ENCODE measurements at places on chromosomes 6 and 20. TPM values are rescaled to one million over a fixed set of nuclear protein-coding genes. Genes with fewer than 3 reads are reported as not detected.

DNA sequence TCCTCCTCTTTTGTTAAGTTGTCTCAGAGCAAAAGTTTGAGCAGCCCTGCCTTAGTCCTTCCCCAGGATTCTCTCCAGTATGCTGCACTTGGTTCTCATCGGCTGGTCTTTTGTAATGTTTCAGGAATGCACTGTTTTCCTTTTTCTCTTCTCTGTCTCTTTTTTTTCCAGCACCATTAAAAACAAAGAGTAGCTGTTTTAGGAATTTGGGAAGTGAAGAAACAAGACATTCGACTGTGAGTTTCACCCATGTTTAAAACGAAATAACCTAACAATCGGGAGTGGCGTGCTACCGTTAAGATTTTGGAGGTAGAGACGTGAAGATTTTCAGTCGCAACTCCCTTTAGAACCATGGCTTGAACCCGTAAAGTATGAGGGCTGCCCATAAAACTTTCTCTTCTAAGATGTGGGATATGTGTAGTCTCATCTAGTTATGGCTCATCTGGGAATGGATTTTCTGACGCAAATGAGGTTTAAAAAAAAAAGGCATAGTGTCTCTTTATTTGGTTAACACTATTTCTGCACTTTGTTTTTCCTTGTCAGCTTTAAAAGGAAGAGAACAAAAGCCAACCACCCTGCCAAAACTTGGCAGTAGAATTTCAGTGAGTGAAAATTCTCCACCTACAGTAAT lies 35.9 kb upstream of the RAB23 start:
- no peak for DNase-seq

The NT5E gene
- total RNA-seq: 22.8 TPM

The ZC2HC1B gene
- total RNA-seq: not detected

The SMPDL3A gene
- total RNA-seq: 18.8 TPM

DNA sequence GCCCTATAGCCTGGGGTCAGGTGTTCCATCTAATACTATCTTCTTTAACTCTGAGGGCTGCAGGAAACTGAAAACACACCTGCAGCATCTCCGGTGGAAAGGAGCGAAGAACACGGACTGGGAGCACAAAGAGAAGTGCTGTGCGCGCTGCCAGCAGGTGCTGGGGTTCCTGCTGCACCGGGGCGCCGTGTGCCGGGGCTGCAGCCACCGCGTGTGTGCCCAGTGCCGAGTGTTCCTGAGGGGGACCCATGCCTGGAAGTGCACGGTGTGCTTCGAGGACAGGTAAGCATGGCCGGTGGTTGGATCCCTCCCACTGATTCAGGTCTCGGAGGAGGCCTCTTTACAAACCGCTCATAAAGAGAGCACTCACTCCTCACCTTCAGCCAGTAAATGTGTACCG lies 15.5 kb downstream of the SYTL3 start:
- DNase-seq: no peak

DNA sequence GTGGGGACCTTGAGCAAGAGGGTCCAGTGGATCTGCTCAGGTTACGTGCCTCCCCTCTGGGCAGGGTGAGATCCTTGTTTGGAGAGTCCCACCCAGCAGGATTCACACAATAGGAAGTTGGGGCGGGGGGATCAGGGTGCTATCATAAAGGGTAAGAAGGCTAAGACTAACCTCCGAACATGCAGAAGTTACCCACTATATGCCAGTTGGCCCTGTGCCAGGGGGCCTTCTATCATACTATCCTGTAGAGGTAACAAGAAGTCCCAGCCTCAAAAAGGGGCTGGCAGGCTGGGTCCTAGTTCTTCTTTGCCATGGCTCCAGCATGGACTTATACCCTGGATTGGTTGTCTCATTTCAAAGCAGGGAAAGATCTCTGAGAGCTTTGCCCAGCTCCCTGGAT lies 94.1 kb downstream of the CDH26 start:
- no peak for DNase-seq

The NEURL2 gene
- total RNA-seq: 17.9 TPM

- DNase-seq: no peak
Measured at GRCh38 chr6:166440106-166440505, 57.4 kb upstream of the MPC1 start.

DNA sequence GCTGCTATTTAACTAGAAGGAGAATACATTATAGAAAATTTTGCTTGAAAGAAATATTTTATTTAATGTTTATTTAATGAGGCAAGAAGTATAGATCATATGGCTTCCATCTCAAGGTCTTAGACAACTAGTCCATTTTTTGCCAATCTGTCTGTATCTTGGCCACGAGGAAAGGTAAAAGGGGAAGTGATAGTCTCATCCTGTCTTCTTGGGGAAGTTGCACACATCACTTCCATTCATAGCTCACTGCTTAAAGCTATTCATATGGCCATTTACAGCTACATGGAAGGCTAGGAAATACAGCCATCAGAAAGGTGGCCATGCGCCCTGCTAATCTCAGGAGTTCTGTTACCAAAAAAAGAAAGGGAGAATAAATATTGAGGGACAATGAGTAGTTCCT lies 50.8 kb downstream of the METTL24 start:
- no peak for DNase-seq

GRCh38 chr6:135323202-135323668 lies 142.1 kb downstream of the MYB start:
- DNase-seq: no peak

The C4B gene
- 152 TPM for total RNA-seq

GRCh38 chr6:107488875-107489635 lies 862 bp upstream of the SOBP start:
- DNase-seq: peak; percentile 54

The C20orf141 gene
- total RNA-seq: not detected

- no peak for DNase-seq
Measured at GRCh38 chr20:17684077-17684888, 2.2 kb upstream of the RRBP1 start.

The ARHGAP18 gene
- 15.6 TPM for total RNA-seq

DNA sequence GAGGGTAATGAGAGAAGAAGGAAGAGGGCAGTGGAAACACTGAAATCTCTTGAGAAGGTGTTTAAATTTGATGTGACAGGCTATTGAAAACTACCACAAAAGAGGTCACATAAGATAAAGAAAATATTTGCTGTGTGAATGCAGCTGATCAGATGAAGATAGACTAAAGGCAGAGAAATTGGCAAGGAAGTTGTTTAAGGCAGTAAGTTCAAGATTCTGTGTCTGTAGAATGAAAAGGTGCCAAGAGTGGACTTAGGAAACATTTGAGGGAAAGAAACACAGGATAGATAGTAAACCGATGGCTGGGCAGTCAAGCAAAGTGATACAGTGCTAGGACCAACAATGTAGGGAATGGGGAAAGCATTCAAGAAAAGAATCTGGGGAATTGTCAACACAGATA lies 332.3 kb upstream of the MARCKS start:
- DNase-seq: no peak

The PLEKHG1 gene
- 78.9 TPM for total RNA-seq

GRCh38 chr6:10146715-10147451 lies 268.0 kb downstream of the TFAP2A start:
- no peak for DNase-seq

The LIME1 gene
- total RNA-seq: 7.3 TPM

DNA sequence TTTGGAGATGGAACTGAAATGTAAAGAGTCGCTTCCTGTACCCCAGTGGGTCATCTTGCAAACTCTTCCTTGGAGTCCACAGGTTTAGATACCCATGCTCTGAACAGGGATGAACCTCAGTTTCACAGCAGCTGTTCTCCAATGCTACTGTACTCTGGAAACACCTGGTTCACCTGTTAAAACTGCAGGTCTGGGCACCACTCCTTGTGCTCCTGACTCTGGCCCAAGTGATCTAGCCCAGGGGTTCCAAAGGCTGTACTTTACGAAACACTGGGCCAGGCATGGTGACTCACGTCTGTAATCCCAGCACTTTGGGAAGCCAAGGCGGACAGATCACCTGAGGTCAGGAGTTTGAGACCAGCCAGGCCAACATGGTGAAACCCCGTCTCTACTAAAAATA lies 102.1 kb downstream of the ATP9A start:
- DNase-seq: no peak

GRCh38 chr20:52201395-52201794 lies 9.8 kb upstream of the ZFP64 start:
- DNase-seq: no peak

DNA sequence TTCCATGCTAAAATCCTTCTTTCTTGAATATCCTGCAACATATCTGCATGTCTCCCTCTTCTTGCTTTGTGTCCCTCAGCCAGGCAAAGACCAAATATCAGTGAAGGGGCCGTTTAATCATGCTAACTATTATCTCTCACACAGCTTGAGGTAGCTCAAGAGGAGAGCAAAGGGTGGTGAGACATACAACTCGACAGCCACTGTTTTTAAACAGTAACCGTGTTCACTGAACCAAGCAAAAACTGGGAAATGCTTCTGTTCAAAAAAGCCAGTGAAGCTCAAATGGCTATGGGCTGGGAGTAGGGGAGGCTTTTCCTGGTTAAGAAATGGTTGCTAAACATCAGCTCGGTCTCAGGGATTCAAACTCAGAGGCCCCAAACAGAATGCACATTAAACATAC lies 83.4 kb downstream of the MAP7 start:
- no peak for DNase-seq

DNA sequence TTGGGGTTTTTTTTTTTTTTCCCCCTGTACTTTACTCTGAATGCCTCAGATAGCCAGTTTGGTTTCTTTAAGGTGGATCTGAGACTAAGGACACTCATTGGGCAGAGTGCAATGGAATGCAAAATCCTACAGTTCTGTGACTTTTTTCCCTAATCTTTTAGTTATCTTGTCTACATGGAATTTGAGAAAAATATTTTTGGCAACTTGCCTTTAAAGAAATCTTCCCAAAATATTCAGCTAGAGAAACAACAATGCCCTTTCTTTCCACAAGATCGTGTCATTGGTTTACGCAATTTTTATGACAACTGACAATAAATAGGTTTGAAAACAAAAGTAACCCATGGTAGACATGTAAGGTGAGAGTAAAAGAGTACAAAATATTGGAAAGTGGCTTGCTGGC lies 171.7 kb upstream of the LAMP5 start:
- no peak for DNase-seq

The BPIFB4 gene
- total RNA-seq: not detected

The OPRL1 gene
- total RNA-seq: 0.42 TPM

DNA sequence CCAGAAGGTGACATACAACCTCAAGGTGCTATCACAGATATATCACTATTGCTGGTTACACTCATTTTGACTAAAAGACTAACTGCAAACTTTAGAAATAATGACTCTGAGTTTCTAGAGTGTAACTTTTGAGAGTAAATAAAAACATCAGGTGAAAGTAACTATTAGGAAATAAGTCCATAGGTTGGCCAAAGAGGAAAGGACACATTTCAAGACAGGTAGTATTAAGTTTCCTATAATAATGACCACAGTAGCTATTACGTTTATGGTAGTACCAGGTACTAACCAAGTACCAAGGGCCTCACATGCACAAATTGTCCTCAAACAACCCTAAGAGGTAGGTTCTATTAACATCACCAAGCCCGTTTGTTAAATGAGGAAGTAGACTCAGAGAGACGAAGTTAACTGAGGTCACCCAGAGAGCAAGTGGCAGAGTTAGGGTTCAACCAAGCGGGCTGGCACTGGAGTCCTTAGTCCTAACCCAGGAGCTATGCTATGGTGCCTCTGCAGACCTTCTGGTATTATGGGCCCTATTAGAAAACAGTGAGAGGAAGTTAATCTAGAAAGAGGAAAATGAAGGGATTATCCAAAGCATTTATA lies 36.8 kb downstream of the HEBP2 start:
- DNase-seq: no peak

DNA sequence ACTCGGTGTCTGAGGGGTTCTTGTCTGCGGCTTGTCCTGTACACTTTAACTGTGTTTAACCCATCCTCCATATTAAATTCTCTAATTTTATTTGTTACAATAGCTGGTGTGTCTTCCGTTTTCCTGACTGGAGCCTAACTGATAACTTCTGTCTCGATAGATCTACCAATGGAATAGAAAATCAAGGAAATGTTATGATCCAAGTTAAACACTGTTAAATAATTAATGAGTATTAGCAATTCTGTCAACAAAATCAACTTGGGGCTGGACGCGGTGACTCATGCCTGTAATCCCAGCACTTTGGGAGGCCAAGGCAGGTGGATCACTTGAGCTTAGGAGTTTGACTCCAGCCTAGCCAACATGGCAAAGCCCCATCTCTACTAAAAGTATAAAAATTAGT lies 81.7 kb downstream of the DNAH8 start:
- no peak for DNase-seq

The LY6G6F gene
- not detected for total RNA-seq
